Upper lobe of right lung (tissue), 1 donor: ENCODE measurements at places on chromosomes 4 and X. TPM values are rescaled to one million over a fixed set of nuclear protein-coding genes. Genes with fewer than 3 reads are reported as not detected.

The CD99 gene
- total RNA-seq = 242 TPM

The BST1 gene
- total RNA-seq = 11.0 TPM

The TSPAN7 gene
- 74.8 TPM for total RNA-seq

The BEX4 gene
- 36.1 TPM for total RNA-seq

The TGIF2LX gene
- not detected for total RNA-seq

The ALPK1 gene
- total RNA-seq = 34.3 TPM

The SPANXA2 gene
- total RNA-seq = not detected
